ENCODE measurements at places on chromosomes 1 and 21.
A peak's percentile ranks its signal among the peaks of the same experiment; 100 is the strongest.

DNA sequence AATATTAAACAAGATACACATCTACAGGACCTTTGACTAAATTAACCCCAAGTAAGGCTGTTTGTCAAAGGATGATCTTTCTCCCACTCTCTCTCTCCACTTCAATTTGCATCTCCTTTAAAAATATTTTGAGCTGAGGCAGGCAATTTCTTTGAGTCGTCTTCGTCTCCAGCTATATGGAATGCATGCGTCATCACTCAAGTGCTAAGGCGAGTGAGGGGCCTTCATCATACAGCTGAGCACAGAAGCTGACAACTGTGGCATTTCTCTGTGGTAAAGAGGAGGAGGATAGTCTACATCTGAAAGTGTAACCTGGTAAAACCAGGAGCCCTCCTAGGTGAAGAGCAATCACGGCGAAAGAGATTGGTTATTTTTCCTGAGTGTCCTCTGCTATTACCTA, 7.6 kb downstream of the EPHX4 start:
- DNase-seq, result no peak

GRCh38 chr1:184860985-184861754, 106.5 kb upstream of the EDEM3 start:
- DNase-seq, result no peak

DNA sequence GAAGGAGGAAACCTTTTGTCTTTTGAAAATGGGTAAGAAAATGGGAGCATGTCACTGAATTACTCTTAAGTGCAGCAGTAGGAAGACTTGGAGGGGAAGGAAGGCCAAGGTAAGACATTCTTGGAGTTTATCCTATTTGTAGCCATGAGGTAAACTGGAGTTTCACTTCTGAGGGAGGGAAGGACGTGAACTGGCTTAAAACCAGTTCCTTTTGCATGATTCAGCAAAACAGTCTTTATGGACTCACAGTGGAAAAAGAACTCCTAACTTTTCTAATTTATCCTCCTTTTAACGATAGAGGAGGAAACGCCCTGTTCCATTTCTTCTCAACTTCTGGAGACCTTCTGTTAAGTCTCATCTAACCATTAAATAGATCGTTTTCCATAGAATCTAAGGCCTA, 2.5 kb downstream of the PRDX6 start:
- no peak for DNase-seq

- DNase-seq, result no peak
Measured at GRCh38 chr21:30468900-30469714, 11.1 kb downstream of the KRTAP19-1 start.

DNA sequence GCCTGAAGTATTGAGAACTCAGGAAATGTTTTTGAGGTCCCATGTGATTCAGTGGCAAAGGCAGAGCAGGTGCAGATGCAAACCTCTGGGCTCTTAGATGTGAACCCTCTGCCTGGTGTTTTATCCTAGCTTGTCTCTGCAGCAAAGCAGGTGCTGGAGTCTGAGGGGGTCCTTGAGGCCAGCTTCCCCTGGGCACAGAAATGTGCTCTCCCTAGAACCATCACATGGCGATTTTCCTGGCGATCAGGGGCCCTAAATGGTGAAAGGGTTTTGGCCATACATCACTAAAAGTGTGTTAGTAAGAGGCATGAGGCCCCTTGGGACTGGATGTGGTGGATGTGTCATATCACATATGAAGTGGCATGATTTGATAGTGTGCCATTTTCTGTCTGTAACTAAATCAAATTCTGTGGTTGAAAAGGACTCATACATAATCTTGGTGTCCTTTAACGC, 144.8 kb downstream of the ST6GALNAC3 start:
- DNase-seq, result no peak

DNA sequence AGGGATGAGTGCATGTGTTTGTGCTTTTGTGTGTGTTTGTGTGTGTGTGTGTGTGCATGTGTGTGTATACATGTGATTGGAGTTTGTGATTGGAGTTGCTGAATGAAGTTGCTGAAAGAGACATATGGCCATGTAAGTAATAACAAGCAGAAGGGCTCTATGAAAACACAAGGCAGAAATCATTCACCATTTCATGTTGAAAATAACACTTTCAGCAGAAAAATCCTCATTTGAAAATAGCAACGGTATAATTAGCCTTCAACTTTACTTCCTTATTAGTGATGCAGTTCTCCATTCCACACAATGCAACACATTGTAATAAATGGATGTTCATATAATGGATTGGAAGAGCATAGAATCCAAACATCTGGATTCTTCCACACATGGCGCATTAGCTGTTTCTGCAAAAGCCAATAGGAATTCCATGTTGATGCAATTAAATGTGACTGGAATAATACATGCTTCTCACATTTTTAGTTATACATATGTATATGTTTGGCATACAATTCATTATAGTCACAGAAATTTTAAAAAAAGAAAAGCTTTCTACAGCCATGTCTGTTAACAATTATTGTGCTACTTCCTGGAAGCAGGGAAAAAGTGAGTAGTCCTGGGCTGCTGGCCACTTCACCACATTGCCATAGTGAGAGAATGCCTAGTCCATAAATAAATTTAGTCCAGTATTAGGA, 538.0 kb downstream of the LTN1 start:
- no peak for DNase-seq

GRCh38 chr1:89998306-89998705, 3.4 kb downstream of the ZNF326 start:
- DNase-seq, result no peak

DNA sequence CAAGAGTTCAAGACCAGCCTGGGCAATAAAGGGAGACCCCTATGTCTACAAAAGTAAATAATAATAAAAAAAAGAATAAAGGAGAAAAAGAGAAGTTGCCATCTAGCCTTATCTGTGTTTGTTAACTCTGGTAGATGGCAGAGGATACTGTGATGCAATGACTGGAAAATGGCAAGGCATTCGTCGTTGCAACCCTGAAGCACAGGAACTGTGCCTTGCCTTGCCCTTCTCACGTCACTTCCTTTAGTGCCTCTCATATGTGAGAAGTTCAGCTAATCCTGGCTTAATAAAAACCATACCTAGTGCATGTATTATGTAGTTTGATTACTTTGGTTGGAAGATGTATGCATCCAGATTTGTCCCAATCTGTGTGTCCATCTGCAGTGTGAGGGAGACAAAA, 25.8 kb upstream of the PIGC start:
- no peak for DNase-seq

GRCh38 chr1:5223206-5223605, 568.8 kb downstream of the AJAP1 start:
- no peak for DNase-seq

DNA sequence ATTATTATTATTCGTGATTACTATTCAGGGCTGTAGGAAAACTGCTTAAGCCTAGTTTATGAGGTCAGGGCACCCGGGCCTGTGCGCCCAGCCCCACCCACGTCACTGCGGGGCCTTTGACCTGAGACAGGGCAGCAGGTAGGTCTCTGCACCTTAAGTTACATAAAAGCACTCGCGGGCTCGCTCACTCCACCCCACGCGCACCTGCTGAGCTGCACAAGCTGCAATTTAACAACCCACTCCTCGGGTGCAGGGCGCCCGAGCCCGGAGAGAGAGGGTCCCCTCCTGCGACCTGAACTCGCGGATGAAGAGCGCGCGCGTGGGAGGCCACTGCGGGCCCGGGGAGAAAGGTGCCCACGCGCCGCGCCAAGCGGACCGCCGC, 477 bp downstream of the ICMT start:
- DNase-seq, result no peak

GRCh38 chr1:153545067-153546055, at the start of gene S100A4:
S100A4 (minus strand) TSS chr1:153545806; CDS start chr1:153544794, 1,012 bp downstream.
- peak; percentile 81 for DNase-seq

- no peak for DNase-seq
Measured at GRCh38 chr1:229860926-229861325, 206.1 kb upstream of the GALNT2 start.

GRCh38 chr1:6870086-6870485, 84.8 kb downstream of the CAMTA1 start:
- DNase-seq, result no peak

- no peak for DNase-seq
Measured at GRCh38 chr1:32709476-32709875, 6.9 kb upstream of the SYNC start.

DNA sequence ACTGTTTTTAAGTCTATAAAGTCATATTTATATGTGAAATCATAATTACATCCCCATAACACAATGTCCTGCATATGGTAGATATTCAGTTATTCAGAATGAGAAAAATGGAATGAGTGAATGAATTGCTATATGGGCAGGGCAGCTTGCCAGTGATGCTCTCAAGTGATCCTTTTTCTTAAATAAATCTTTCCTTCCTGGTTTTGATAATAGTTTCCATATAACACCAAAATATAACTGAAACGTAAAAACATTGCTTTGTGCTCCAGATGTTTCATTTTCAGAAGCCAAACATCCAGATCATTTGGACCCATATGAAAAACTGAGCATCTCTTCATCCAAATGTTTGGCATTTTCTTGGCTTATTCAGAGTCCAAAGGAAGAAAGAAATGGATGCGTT, 30.2 kb upstream of the RGS8 start:
- no peak for DNase-seq

DNA sequence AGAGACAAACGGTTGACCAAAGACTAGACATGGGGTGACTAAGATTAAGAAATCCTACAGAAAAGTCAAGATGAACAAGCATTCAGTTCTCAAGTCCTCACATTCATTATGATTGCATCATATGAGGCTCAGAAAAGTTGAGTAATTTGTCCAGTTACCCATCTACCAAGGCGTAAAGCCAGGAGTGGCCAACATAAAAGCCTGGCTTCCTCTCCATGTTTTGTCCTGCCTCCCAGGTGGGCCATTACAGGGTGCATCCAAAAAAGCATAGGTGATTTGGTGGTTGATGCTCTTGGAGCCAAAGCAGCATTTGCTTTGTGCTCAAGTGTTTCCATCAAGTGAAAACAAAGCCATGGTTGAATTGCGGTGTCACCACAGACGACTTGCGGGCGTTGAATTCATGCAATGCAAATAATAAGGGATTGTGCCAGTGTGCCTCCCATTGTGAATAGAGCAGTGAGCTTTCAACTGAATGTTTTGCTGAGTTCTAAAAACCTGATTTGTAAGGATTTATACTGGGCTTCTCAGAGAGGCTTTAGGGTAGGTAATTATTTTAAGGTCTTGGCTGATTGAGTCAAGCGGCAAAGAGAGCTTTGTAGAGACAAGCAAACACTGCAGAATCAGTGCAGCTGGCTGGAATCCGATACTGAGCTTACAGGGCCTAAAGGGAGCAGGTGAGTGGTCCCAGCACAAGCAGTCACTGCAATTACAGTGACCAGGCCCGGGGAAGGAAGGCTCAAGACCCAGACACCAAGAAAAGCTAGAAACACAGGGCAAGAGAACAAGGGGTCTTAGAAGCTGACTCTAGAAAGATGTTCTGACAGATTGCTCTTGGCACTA, 54.1 kb downstream of the KCNJ15 start:
- no peak for DNase-seq

GRCh38 chr1:109094377-109094803, 3.8 kb downstream of the TMEM167B start:
- no peak for DNase-seq

- DNase-seq, result no peak
Measured at GRCh38 chr1:44076066-44076465, 42.6 kb upstream of the KLF17 start.

- no peak for DNase-seq
Measured at GRCh38 chr1:29518183-29518835, 282.0 kb downstream of the PTPRU start.

DNA sequence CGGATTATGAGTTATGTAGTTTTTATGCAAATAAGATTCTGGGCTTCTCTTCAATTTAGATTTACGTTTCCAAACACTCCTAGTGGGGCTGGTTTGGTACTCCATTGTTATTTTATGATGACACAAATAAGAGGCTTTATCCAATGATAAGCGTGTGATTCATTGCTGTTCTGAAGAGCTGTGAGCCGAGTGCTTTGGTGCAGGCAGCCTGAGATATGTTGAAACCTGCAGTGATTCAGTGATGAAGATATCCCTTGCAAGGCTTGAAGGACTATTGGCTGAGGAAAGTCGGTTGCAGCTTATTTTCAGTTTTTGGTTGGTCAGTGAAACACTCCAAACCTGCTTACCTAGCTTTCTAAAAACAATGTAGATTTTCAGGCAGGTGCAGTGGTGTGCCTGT, 112.2 kb downstream of the RYR2 start:
- no peak for DNase-seq

GRCh38 chr1:218667781-218668516, 322.8 kb downstream of the TGFB2 start:
- no peak for DNase-seq

- DNase-seq, result no peak
Measured at GRCh38 chr21:28910280-28910887, 82.3 kb downstream of the LTN1 start.

All from activated T-helper 1 cell treated with Interleukin-2 at 50 U/mL for 16 hours (primary cell).